ENCODE measurements at places on chromosomes 3 and 15. TPM values are rescaled to one million over a fixed set of nuclear protein-coding genes. Genes with fewer than 3 reads are reported as not detected.

Gene GRK7
- total RNA-seq: not detected

Gene FBXL2
- 21.4 TPM for total RNA-seq

Gene GOLGA6A
- total RNA-seq: 0.83 TPM

Gene ANKUB1
- not detected for total RNA-seq

Gene CCDC39
- total RNA-seq: not detected

Gene PCOLCE2
- total RNA-seq: 33.4 TPM

Gene TMEM207
- total RNA-seq: not detected

Gene INKA1
- 4.2 TPM for total RNA-seq

Gene MYRIP
- 1.8 TPM for total RNA-seq

Gene TNIK
- total RNA-seq: 1.5 TPM

Gene FMN1
- total RNA-seq: 1.1 TPM

Gene UBA3
- total RNA-seq: 68.6 TPM

Gene ACSBG1
- not detected for total RNA-seq

Gene CFAP100
- total RNA-seq: not detected

Data from glutamatergic neuron (in vitro differentiated cells).